Natural killer cell treated with Interleukin-12 subunit alpha and Interleukin-12 subunit beta and Interleukin-15 and Interleukin-18, amount 100 ng/mL, for 72 hours (primary cell): ENCODE measurements at places on chromosomes 1 and 21. TPM values are rescaled to one million over a fixed set of nuclear protein-coding genes. Genes with fewer than 3 reads are reported as not detected.

The NHLH2 gene
- not detected for total RNA-seq

The A3GALT2 gene
- total RNA-seq, result not detected

DNA sequence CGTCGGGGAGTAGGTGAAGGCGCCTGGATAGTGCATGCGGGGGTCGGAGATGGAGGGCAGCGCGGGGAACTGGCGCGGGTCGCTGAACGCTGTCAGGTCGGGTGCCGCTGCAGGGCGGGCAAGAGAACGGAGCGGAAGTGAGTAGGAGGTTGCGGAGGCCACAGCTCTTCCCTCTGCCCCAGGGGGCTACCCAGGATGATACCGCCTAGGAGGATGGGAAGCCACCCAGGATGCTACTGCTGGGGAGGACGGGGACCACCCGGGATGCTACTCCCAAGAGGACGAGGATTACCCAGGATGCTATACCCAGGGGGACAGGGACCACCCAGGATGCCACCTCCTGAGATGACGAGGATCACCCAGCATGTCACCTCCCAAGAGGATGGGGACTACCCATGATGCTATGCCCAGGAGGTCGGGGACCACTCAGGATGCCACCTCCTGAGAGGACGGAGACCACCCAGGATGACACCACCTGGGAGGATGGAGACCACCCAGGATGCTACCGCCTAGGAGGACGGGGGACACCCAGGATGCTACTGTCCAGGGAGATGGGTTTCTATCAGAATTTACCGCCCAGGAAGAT is 123.8 kb downstream of the CLIC6 start:
- peaks cover 6% of the 10 kb centered on the region for H3K36me3 ChIP-seq
- H3K4me1 ChIP-seq, result no peaks in the 10 kb centered on the region
- DNase-seq, result no peak
- H3K27me3 ChIP-seq, result no peaks in the 10 kb centered on the region

GRCh38 chr1:109946511-109946910 is 35.9 kb downstream of the CSF1 start:
- H3K4me1 ChIP-seq, result peaks cover 7% of the 10 kb centered on the region
- H3K36me3 ChIP-seq, result no peaks in the 10 kb centered on the region

DNA sequence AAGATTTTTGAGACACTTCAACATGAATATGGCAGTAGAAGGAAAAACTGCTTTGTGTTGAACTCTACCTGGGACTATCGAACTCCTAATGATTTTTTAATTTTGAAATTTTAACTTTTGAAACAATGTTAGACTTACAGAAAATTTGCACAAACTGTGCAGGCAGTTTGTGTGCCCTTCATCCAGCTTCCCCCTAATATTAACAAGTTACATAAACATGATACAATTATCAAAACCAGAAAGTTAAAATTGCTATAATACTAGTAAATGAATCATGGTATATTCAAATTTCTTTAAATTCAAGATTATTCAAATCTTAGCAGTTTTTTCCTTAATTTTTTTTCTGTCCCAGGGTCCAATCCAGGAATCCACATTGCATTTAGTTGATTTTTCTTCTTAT is 278.9 kb downstream of the ADGRL2 start:
- no peak overlapping the region for H3K4me3 ChIP-seq
- no peaks in the 10 kb centered on the region for H3K4me1 ChIP-seq
- H3K27me3 ChIP-seq, result no peaks in the 10 kb centered on the region
- no peak overlapping the region for H3K27ac ChIP-seq

- no peak overlapping the region for H3K4me3 ChIP-seq
- H3K27ac ChIP-seq, result no peak overlapping the region
- no peaks in the 10 kb centered on the region for H3K27me3 ChIP-seq
- no peaks in the 10 kb centered on the region for H3K36me3 ChIP-seq
- H3K4me1 ChIP-seq, result no peaks in the 10 kb centered on the region
These were observed 24.1 kb upstream of the CNN3 start for GRCh38 chr1:94951046-94951445.
